ENCODE measurements at places on chromosomes 3 and 15. TPM values are rescaled to one million over a fixed set of nuclear protein-coding genes. Genes with fewer than 3 reads are reported as not detected.

GRCh38 chr3:51245867-51246266, 139.2 kb upstream of the MANF start:
- DNase-seq: no peak

The DZIP1L gene
- total RNA-seq: 34.4 TPM

The SHC4 gene
- total RNA-seq: 1.3 TPM

The GHSR gene
- total RNA-seq: not detected

GRCh38 chr3:184537885-184538665, 23.5 kb upstream of the EPHB3 start:
- DNase-seq: no peak

The NDN gene
- total RNA-seq: 41.6 TPM

- no peak for DNase-seq
Measured at GRCh38 chr3:23785097-23785645, 20.6 kb upstream of the UBE2E1 start.
